ENCODE measurements at places on chromosomes 3 and 15.

DNA sequence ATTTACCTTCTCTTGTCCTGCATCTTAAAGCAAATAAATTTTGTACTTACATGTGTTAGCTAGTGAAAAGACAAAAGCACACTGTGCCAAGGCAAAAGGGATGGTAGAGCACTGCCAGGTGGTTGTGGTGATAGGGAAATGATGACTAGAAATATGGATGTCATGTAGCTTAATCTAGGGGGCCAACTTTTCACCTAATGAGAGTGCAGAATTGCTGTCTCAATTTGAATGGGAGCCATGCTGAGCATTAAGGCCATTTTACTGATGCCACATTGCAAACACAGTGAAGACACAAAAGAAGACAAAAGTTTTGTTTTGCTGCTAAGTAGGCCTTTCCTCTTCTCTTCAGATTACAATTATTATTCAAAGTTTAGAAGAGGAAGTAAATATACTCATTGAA lies 274.7 kb downstream of the PDCD6IP start:
- DNase-seq, result no peak

DNA sequence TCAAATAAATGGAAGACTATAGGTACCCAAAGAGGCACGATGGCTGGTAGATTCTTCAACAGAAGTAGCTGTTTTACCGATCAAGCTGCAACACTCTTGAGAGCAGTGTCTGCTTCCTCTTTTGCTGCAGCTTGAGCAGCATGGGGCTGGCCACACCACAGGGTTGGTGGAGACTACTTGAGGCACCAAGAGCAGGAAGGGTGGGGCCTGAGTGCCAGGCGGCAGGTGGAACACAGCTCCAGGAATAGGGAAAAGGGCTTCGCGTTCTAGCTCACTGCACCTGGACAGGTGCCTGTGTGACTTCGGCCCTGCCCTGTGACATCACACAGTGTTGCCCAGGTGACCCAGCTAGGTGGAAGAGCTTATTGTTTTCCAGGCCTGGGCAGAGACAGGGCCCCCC lies at the start of gene CCDC33:
CCDC33 (plus strand) TSS at position 365 of the 400 bp plus-strand sequence. CDS start 394 bp downstream, outside the sequence.
- no peak for DNase-seq

DNA sequence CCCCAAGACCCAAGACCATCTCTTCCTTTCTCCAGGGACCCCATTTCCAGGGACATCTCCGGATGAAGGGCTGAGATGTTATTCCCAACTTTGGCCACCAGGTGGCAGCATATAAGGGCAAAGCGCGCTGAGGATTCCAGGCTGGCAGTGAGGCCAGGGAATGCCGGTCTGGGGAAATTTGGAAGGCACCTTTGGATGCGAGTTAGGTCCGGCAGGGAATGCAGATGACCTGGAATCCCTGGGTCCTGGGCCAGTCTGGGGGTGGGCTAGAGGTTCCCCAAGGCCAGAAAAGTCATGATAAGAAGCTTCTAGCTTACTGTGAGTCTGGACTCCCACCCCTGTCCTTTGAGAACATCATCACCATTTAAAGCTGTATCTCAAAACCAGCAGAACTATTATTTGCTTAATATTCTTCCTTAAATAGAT lies 1.6 kb upstream of the CHST13 start:
- peak; percentile 55 for DNase-seq

DNA sequence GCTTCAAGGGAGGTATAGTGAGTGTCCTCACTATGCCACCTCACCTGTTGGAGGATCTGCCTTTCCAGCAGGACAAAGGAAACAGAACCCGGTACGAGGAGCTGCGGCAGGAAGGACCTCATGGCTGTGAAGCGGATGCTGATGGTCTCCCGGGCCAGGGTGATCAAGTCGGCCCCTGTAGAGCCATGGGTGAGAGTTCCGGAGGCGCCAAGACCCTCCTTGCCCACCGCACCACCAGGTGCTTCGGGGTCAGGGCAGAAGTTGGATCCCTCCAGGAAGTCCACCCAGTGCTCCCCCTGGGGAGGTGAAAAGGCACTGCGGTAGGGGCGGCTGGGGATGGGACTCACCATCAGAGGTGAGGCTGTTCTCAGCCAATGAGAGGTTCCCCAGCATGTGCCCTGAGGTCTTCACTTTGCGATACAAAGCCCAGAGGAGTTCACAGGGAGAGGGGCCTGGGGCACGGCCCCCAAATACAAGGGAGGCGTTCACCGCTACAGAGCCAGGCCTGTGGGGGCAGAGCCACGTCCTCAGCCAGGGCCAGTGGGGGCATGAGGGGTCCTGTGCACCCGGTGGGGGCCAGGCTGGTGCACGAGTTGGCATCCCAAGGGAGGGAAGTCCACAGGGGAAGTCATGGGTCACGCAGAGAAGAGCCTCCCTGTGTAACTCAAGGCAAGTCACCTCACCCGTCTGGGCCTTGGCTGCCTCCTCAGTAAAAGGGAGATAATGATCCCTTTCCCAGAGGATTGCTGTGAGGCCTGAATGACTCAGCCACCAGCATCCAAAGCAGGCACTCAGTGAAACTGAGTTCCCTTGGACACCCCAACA lies 27.7 kb downstream of the C15orf39 start:
- no peak for DNase-seq

- no peak for DNase-seq
Measured at GRCh38 chr3:175985781-175986180, 1126.6 kb downstream of the NAALADL2 start.

DNA sequence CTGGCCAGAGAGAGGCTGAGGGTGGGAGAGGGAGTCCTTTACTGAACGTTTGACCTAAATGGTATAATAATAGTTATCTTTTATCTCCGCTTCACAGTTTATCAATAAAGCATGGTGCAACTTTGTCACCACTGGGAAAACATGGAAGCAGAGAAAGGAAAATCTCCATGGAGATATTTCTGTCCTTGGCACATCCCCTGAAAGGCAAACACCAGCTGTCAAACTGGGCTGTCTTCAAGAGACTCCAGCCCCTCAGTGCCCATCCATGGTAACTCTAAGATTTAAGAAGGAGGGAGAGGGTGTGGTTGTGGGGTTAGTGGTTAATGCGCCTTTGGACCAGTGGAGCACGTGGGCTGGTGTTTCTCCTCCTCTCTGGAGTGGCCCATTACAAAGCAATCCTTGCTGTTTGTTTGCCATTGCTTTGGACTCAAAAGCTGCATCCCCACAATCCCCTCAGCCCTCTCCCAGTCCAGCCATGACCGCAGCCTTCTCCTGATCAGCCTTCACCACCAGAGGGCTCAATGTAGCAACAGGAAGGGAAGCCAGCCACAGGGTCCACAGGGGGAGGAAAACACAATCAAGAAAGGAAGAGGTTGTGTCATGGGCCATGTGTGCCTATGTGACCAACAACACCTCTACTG lies 38.2 kb upstream of the FAM174B start:
- peak; percentile 13 for DNase-seq

- DNase-seq, result no peak
Measured at GRCh38 chr3:196339044-196339443, 856 bp upstream of the TM4SF19 start.

GRCh38 chr3:123489400-123490004 lies 40.6 kb upstream of the ADCY5 start:
- peak; percentile 53 for DNase-seq

GRCh38 chr15:101539930-101540329 lies 50.4 kb upstream of the PCSK6 start:
- DNase-seq, result no peak

GRCh38 chr15:88699861-88700260 lies 61.0 kb downstream of the ISG20 start:
- no peak for DNase-seq

- peak; percentile 26 for DNase-seq
Measured at GRCh38 chr15:40807888-40808461, 702 bp upstream of the DNAJC17 start.

DNA sequence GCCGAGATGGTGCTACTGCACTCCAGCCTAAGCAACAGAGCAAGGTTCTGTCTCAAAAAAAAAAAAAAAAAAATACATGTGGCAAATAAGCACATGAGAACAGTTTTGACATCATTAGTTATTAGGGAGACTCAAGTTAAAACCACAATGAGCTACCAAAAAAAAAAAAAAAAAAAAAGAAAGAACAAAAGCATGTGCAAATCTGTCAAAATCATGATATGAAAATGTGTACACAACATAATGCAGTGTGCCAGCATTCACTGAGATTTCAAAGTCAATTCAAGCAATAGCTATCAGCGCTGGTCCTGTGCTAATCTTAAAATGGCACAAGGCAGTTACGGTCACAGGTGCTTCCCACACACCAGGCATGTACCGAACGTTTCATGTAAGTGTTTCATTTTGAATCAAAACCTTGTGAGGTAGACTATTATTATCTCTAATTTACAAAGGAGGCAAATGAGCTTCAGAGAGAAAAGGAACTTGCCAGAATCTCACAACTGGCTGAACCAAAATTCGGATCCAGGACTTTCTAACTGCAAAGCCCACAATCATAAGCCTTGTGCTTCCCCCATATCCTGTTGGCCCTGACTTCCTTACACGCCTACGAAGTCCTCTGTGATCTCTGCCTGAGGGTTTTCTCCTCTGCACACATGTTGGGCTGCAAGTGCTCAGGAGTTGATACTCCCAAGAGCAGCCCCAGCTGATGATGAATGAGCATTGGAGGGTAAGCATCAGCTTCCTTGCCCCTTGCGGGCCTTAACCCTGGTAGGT lies 200.1 kb upstream of the PROK2 start:
- DNase-seq, result no peak

GRCh38 chr15:65790694-65791334 lies 1.3 kb downstream of the DENND4A start:
- peak; percentile 21 for DNase-seq

DNA sequence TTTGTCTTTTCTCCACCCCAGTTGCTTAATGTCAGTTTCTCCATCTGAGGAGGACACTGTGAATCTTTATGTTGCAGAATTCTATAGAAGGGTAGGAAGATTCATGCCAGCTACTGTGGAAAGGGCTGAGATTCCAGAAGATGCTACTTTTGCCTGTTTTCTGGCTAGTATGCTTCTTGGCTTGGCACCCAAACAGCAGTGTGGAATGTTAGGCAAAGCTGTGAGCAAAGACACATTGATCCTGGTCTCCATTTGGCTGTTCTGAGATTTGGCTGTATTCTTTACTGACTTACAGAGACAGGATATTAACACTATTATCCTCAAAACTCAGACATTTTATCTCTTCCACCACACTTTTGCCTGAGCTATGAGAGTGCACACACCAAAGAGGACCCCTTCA lies 39.3 kb downstream of the PDHB start:
- DNase-seq, result no peak

- DNase-seq, result no peak
Measured at GRCh38 chr15:92687746-92688145, 32.2 kb upstream of the FAM174B start.

- DNase-seq, result no peak
Measured at GRCh38 chr15:67030036-67030762, 35.2 kb upstream of the SMAD3 start.

DNA sequence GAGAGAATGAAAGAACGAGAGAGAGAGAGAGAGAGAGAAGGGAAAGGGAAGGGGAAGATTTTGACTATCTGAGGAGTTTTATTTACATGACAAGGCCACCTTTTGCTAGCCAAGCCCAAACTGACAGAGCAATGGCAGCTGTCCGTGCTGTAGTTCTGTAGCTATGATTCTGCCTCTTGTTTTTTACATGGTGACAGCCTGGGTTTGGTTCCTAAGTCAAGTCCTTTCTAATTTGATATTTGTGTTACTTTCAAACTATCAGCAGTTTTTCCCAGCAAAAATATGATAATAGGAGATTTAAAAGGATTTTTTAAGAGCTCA lies 26.3 kb upstream of the MFGE8 start:
- DNase-seq, result no peak

GRCh38 chr3:66377800-66378199 lies 123.0 kb downstream of the LRIG1 start:
- no peak for DNase-seq

GRCh38 chr15:93932164-93932776 lies 299.1 kb upstream of the MCTP2 start:
- DNase-seq, result no peak

- peak; percentile 74 for DNase-seq
Measured at GRCh38 chr15:63436872-63437375, 55.3 kb upstream of the CA12 start.

DNA sequence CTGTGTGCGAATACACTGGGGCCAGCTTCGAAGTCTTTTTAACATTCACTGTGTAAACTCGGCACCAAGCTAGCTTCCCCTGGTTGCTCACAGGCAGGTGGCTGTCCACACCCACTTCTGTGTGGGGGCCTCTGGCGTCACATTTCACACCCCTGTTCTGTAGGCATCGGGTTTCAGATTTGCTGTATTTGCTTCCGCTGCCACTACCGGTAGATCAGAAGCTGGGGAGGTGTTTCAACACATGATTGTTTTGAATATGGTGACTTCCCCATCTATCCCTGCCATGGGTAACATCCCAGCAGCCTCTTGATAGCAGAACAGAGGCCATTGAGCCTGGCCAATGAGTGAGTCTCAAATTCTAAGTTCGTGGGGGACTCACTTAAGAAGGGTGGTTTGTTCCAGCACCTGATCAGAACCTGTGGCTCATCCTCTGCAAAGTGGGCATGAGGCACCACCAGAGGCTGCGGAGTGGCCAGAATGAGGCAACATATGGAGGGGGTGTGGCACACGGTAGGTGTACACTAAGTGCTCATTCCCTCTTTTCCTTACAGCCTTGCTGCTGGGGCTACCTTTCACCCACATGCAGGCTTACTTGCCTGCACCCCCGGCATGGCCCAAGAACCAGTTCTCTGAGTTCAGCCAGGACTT lies 61.5 kb downstream of the IQSEC1 start:
- no peak for DNase-seq
